ENCODE measurements at places on chromosomes 4 and X.

DNA sequence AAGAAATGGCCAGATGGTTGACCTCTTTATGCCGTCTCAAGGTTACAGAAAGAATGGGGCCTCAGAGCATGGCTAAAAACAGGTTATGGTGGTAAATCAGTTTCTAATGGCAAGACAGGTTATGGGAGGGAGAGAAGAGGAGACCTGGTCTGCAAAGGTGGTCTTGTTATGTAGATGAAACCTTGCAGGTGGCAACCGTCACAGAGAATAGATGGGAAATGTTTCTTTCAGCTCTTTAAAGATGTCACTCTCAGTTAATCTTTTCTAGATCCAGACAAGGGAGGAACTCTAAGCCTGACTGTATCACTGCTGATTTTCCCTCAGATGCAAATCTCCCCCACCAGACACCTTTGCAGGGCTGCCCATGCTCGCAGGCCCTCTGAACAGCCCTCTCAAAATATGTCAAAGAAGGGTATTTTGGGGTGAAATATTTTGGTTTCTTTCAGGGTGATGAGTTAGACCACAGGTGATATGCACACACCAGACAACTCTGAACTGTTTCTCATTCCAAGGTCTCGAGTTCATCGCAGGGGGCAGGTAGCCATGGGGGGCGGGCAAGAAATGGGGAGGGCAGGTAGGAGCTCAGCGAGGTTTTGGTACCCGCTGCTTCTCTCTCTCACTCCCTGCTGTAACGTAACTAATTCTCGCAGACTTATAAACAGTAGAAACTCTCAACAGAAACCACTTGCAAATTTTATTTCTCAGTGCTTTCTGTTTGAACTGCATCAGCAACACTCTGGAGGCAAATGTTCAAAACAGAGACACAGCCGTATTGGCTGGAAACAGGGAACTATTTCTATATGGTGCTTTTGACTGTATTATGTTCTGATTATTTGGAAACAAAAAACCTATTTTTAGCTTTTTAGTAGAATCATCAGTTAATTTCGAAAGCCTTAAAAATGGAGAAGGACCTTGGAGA lies 32.4 kb downstream of the CASP3 start:
- no peak for DNase-seq

- no peak for DNase-seq
These were observed 598.7 kb upstream of the TECRL start for GRCh38 chr4:65007841-65008439.

- DNase-seq, result no peak
These were observed 162.1 kb downstream of the CBR4 start for GRCh38 chr4:168847771-168848502.

DNA sequence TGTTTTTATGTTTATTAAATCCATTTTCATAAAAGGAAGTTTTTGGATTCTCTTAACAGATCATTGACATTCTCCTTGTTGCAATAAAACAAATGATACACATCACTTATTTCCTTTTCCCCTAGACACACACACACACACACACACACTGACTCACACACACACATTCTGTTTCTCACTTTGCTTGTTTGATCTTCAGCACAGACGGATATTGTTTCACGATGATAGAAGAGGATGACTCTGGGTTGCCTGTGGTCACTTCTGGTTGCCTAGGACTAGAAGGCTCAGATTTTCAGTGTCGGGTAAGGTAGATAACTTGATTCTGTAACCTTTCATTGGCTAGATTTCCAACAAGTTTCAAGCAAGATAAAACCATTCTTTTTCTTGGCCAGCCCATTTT lies 356.8 kb downstream of the BMPR1B start:
- no peak for DNase-seq

DNA sequence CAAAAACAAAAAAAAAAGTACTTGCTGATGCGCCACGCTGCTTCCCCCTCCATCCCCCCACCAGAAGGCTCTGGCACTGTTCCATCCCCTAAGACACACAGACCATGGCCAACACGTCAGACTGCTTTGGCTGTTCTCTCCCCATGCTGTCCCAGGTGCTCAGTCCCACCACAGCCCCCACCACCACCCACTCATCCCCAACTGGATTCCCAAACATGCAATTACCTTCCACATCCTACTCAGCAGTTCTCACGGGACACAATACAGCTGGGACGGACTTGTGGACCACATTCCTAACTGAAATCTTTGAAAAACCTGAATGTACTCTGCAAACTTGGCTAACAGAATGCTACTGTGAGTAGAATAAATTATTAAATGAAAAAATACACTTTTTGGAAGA lies 8.6 kb downstream of the FAT1 start:
- DNase-seq, result no peak

- no peak for DNase-seq
These were observed 31.3 kb upstream of the TFDP3 start for GRCh38 chrX:133249266-133250058.

- no peak for DNase-seq
These were observed 101.5 kb upstream of the STX18 start for GRCh38 chr4:4643306-4643705.

DNA sequence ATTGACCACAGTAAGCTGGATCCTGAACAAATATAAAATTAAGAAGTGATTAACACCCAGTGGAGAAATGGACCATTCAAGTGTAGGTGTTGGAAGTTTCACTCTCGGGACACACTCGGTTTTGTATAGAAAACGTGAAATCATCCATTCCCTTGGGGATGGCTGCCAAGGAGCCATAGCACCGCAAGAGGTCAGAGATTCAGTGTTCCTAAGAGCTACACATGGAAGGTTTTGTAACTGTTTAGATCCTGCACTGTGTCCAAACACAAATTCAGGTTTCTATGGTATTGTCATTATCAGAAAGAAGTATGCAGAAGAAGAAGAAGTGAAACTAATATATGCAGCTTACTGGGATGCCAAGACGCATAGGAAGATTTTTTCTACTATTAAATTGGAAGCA lies 281.0 kb downstream of the LDB2 start:
- DNase-seq, result no peak

- DNase-seq, result no peak
These were observed 74.4 kb downstream of the PDLIM5 start for GRCh38 chr4:94525993-94526728.

DNA sequence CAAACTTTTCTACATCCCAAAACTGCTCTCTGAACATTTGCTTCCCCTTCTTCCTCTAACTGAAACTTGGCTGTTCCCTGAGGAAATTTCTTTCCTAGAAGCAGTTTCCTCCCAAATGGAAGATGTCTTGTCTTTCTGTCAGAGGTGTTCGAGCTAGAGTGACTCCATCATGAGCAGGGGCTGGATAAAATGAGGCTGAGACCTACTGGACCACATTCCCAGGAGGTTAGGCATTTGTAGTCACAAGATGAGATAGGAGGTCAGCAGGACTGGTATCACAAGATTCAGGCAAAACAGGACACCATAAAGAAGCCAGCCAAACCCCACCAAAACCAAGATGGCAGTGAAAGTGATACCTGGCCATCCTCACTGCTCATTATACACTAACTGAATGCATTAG lies 35.8 kb upstream of the PGRMC2 start:
- DNase-seq, result no peak

DNA sequence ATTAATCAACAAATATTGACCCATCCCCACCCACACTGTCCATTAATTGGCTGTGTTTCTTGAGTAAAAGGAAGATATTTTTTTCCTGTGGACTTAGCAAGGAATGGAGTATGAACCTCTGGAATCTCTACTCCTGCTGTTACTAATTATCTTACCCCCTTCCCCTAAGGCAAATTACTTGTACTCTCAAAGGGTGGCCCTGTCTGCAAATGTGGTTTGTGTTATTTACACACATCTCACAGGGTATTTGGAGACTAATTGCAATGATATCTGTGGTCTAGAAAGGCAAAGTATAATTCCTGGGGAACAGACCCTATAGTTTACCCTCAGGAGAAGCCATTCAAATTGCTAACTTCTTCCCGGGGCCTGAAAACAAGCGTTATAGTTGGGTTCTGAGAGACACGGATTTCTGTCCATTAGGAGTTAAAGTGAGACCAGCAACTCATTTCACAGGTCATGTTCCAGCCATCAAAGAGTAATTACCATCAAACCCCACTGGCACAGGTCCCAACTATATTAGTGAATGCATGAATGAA lies 133.0 kb upstream of the RASGEF1B start:
- no peak for DNase-seq

DNA sequence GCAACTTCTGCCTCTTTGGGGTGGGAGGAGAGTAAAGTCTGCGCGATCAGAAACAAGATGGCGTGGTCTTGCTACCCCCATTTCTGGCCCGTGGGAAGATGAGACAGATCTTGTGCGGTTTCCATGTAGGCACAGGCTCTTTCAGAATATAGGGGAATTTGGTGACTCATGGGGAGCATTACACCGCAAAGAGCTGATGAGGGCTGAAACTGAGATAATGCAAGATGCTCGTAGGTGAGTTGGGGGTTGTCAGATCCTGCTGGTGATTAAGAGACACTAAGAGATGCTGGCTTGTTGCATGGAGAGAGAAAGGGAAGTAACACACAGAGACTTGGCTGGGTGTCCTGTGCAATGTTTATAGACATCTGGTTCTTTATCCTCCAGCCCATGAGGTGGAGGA lies 1.5 kb downstream of the EVC start:
- DNase-seq, result no peak

DNA sequence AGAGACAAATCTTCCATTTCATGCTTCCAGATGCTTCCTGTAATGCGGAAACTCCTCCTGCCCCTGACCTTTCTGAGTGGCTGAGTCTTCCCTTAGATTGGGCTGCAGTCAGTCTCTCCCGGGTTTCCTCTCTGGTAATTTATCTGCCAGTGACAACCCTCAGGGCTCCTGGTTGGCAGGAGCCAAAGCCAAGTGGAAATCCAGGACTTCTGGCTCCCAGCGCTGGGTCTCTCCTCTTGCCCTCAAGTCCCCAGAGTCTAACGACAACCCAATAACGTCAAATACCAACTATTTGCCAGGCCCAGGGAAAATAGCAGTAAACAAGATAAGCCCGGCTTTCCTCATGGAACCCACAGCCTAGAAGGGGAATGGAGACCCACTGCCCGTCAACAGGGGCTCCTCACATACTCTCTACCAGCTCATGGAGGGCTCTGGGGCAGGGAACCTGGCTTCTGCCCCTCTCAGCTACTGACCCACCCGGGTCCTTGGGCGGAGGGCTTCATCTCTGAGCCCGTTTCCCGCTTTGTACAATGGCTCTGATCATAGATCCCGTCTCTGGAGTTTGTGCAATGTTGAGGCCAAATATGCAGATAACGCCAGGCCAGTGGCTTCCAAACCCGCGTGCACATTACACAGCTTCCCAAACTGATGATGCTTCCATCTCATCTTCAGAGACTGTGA lies 1.1 kb upstream of the TBC1D14 start:
- DNase-seq, result no peak

DNA sequence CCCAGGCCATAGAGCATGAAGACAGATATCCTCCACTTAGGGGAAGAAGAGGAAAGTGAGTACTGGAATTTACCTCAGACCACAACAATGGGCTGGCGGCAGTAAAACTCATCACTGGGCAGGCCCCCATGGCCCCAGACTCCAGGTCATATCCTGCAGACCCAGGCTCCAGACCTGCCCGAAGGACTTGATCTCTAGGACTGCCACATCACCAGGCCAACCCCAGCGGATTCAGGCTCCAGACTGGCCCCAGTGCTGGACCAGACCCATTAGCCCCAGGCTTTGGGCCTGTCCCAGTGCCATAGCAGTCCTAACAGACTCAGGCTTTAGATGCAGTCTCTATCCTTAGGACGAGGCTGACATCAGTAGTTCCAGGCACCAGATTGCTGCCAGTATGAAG lies 190.6 kb downstream of the DLG3 start:
- no peak for DNase-seq
